Calu3 (cell line): ENCODE measurements at places on chromosomes 2 and 18.
A peak's percentile ranks its signal among the peaks of the same experiment; 100 is the strongest.

GRCh38 chr2:120631724-120632123 lies 103.9 kb upstream of the GLI2 start:
- DNase-seq: no peak

DNA sequence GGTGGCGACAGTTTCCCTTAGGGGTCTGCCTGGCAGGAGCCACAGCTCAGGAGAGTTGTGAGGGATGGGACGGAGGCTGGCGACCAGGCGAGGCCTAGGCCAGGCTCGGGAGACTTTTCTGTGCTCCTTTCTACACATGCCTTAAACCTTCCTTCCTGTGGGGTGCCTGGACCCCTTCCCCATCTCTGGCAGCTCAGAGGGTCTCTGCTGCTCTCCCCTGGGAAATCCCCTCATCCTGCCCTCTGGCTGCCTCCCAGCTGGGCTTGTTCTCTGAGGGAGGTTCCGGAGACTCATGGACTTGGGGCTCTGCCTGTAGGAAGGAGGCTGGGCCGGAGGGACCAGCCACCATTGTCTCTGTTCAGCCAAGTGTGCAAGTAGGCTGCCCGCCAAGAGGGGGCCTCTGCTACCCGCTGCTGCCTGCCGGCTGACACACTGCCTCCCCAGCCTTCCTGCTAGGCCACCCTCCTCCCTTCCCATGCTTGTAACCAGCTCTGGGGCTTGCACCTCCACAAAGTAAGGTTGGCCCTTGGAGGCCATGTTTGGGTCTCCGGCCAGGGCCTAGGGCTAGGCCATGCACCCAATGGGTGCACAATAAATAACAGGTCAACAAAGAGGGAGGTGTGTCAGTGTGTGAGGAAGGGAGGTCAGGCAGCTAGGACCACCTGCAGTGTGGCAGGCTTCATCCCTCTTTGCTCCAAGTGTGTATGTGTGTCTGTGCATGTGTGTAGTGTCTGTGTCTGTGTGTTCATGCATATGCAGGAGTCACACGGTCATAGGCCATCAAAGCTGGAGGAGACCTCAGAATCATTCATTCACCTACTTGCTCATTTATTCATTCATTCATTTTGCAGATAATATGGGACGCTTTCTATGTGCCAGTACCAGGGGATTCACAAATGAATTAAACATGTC lies 28.8 kb downstream of the PSD4 start:
- no peak for DNase-seq

- peak; percentile 75 for DNase-seq
These were observed 34.1 kb upstream of the GNAL start for GRCh38 chr18:11654736-11655605.

DNA sequence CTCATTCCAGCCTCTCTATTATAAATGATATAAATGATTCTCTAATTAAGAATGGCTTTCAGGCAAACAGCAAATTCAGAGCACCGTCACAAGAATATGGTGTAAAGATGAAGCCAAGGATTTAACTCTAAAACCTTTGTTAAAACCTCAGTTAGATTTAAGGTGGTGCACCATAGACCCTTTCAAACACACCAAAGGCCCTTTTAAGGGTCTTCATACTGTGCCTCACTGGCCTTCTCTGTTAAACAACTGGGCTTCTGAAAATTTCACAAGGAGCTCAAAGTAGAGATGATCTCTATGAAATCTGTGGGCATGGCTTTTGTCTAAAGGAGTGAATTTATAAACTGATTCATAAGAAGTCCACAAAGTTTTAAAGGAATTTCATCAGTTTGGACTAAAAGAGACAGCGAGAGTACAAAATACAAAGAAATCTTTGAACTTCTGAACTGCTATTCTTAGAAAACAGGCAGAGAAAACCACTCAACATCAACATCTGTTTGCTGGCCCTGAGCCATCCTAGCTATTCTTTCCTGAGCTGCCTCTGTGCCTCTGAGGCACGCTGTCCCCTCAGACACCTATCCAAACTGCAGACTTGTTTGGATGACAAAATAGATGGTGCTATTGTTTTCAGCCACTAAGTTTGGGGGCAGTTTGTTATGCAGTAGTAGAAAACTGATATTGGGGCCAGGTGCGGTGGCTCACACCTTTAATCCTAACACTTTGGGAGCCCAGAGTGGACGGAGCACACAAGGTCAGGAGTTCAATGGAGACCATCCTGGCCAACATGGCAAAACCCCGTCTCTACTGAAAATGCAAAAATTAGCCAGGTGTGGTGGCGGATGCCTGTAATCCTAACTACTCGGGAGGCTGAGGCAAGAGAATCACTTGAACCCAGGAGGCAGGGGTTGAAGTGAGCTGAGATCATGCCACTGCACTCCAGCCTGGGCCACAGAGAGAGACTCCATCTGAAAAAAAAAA lies 72.9 kb upstream of the MYCN start:
- no peak for DNase-seq

GRCh38 chr18:25497151-25497794 lies 145.3 kb upstream of the ZNF521 start:
- DNase-seq: no peak

DNA sequence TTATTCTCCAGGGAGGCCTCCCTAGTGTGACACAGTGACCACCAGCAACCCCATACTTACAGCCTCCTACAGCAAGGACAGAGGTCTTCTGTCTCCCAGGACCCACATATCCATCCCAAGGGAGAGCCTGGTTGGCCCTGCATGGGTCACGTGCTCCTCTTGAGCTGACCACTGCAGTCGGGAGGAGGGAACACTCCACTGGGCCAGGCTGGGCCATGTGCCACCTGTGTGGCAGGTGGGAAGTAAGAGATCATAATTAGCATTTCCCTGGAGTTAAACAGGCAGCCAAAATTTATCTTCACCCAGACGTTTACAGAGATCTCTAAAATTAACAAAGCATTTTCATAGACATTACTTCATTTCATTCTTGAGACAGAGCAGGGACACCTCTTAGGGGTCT lies 33.4 kb upstream of the MLPH start:
- no peak for DNase-seq

DNA sequence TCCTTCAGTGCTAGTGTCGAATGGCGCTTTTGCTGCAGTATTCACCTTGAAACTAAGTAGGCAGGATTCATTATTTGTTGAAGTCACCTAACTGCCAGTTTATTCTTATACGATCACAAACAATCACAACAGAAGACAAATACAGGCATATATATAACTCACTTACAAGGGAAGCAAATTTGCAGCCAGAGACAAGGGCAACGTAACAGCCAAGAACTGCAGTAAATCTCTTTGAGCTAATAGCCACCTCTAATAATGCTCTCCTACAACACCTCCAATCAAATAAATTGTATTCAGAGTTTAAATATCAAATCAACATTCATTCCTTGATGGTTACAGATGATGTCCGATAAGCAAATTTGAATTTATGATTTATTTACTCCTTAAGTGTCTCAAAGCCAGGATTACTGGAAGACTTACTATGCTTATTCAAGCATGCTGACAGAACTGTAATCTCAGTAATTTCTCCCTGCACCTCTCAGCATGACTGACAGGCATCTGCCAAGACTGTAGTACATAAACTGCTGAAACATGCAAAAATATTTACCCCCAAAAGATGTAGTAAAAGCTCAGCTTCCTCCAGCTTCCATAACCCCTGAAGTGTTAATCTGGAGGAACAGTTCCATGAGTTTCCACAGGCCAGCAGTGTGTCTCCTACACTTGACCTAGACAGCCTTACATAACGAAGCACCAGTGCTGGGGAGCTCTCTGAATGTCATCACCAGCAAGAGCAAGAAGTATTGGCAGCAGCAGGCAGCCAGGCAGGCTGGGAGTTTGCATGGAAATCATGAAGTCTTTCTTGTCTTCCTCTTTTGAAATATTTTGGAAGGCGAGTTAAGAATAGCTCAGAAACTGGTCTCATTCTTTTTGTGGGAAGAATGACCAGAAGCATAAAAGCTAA lies 20.9 kb upstream of the SCN1A start:
- DNase-seq: no peak

- DNase-seq: no peak
These were observed 71.9 kb downstream of the SOX11 start for GRCh38 chr2:5764041-5764440.

- no peak for DNase-seq
These were observed 53.7 kb downstream of the MCFD2 start for GRCh38 chr2:46861916-46862315.

GRCh38 chr2:29263886-29264285 lies 148.7 kb downstream of the CLIP4 start:
- no peak for DNase-seq

DNA sequence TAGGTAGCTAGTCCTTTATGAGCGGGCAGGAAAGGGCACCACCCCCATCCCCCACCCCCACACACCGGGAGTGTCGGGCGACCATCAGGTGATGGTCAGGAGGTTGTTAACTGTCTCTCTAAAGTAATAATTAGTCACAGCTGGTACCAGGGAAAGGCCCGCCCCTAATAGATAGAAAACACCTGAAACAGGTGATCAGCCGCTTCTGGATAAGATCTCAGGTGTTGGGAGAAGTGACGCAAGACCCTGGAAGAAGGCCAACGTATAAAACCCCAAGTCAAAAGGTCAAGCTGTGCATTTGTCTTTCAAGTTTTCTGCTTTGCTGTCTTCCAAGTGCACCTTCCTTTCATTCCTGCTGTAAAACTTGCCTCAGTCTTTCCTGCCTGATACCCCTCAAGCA lies 59.6 kb upstream of the LINC00305 start:
- DNase-seq: peak; percentile 18

GRCh38 chr18:3906116-3906750 lies 456.3 kb downstream of the TGIF1 start:
- DNase-seq: no peak

- no peak for DNase-seq
These were observed 8.4 kb upstream of the MAL start for GRCh38 chr2:95017071-95017501.

- no peak for DNase-seq
These were observed 217.6 kb upstream of the FIGN start for GRCh38 chr2:163953390-163953907.

GRCh38 chr2:119545754-119546446 lies 1.7 kb downstream of the CFAP221 start:
- no peak for DNase-seq

- peak; percentile 77 for DNase-seq
These were observed 16.3 kb upstream of the RMND5A start for GRCh38 chr2:86703704-86704361.

GRCh38 chr18:37225279-37225678 lies 340.3 kb downstream of the CELF4 start:
- no peak for DNase-seq

DNA sequence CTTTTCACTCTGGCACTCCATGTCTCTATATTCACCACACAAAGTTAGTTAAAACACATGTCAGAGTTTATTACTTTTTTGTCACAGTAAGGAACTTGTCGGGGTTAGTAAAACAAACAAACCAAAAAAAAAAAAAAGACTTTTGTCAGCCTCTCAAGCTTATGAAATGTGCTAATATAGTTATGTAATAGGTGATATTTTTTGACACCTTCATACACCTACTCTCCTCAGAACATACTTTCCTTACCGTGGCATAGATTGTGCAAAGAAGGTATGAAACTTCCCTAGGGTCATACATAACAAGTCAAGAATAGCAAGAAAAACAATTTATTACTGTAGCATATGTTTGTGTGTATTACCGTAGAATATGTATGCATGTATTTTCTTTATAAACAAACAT lies 633.3 kb downstream of the CNTNAP5 start:
- no peak for DNase-seq

GRCh38 chr2:111209045-111209514 lies 88.4 kb downstream of the BCL2L11 start:
- DNase-seq: no peak

DNA sequence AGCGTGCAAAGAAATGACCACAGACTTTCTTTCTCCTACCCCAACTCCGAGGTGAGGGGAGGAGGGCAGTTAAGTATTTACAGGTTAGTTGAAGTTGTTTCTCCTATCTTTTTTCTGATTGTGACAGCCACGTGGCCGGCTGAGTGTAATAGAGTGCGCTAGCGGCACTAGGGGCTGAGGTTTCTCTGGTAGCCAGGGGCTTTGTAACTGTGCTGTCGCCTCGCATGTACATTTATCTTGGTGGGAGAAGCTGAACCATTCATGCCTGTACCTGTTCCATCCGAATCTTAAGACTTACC lies 214.1 kb upstream of the STON1 start:
- peak; percentile 28 for DNase-seq

DNA sequence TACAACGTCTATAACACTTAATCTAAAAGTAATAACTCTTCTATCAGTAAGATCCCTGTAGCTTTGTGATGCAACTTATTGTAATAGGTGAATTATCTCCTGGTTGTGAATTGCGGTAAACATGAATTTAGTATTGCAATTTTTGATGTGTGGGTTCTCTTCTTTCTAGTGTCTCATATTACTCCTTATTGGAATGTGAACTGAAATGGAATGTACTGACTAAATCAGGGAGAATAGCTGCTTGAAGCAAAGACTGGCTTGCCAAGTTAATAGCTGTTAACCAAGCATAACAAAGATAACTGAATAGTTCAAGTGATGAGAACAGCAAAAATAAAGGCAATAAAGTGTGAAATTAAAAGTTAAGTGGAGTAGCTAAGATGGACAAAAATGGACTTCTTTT lies 60.5 kb upstream of the TFPI start:
- no peak for DNase-seq

DNA sequence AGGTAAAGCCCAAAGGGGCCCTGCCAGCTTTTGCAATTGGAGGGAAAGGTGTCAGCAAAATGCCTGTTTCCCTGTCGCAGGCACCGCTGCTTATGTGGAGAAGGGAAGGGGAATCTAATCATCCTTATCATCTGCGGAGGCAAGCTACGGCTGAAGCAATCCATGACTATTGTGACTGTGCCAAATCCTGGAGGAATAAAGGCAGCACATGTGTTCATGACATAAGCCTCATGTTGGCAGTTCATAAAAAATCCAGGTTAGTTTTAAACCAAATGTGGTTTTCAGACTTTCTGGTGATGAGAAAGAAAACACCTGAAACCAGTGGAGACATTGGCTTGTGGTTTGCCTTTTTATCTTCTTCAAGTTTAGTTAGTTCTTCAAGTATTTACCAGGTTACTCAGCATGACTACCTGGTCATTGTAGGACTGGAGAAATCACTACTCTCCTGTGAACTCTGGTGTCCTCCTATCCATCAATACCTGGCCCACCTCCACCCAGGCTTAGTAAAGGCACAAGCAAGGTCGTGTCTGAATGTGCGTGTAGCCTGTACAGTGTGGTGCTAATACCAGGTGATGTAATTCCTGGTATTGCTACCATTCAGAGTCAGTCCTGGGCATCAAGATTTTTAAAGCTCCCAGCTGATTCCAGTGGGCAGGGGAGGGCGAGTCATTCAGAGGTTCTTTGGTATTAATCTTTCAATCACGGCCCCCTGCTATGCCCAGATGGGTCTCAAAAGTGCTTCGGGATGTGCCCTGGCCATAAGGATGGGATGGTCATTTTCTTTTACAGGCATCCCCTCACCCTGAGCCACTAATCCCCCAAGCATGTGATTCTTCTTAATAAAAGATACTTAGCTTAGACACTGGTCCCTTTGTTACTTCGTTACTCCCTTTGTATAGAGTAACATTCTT lies 96.8 kb downstream of the TGFA start:
- no peak for DNase-seq

GRCh38 chr2:172693037-172693436 lies 42.6 kb upstream of the RAPGEF4 start:
- DNase-seq: peak; percentile 52

DNA sequence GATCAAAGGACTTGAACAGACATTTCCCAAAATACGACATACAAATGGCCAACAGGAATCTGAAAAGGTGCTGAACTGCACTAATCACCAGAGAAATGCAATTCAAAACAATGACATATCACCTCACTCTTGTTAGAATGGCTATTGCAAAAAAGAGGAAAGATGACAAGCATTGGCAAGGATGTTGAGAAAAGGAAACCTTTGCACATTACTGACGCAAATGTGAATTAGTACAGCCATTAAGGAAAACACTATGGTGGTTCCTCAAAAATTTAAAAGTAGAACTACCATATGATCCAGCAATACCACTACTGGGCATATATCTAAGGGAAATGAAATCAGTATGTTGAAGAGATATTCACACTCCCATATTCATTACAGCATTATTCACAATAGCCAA lies 57.7 kb upstream of the ASPRV1 start:
- no peak for DNase-seq
